ENCODE measurements at places on chromosomes 4 and X.

DNA sequence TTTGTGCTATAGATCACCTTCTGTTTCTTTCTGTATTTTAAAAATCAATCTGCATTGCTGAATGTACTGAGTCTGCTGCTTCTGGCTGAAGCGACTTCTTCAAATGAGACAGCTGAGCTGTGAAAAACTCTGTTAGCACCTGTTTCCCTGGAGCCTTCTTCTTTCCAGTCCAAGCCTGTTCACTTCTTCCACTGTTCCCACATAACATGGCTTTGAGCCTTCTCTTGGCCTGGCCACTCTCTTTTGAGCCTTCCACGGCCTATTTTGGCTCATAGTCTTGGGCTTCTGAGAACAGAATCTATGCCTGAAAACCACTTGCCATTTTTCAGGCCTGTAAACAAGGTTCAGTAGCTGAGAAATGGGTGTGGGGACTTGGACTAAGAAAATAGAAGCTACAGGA is 132.9 kb upstream of the IGFBP7 start:
- no peak for DNase-seq

- no peak for DNase-seq
These were observed 64.6 kb upstream of the PAGE1 start for GRCh38 chrX:49760290-49760890.

DNA sequence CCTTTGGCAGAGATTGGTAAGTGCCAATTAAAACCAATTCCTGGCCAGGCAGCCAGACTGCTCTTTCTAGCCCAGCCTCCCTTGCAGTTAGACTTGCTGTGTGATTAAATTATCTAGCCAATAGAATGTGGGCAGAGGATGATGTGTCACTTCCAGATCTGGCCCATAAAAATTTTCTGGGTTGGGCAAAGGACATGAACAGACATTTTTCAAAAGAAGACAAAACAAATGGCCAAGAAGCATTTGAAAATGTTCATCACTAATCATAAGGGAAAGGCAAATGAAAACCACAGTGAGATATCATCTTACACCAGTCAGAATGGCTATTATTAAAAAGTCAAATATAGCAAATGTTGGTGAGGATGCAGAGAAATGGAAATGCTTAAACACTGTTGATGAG is 71.4 kb upstream of the STIM2 start:
- DNase-seq, result no peak

- no peak for DNase-seq
These were observed 743.8 kb downstream of the FAT4 start for GRCh38 chr4:126058596-126058995.
